Putamen (tissue), 1 donor: ENCODE measurements at places on chromosomes 1 and 21.

GRCh38 chr1:24898152-24898908 lies 31.7 kb downstream of the RUNX3 start:
- DNase-seq, result no peak

- DNase-seq, result no peak
Measured at GRCh38 chr1:29789910-29790247, 553.6 kb downstream of the PTPRU start.

DNA sequence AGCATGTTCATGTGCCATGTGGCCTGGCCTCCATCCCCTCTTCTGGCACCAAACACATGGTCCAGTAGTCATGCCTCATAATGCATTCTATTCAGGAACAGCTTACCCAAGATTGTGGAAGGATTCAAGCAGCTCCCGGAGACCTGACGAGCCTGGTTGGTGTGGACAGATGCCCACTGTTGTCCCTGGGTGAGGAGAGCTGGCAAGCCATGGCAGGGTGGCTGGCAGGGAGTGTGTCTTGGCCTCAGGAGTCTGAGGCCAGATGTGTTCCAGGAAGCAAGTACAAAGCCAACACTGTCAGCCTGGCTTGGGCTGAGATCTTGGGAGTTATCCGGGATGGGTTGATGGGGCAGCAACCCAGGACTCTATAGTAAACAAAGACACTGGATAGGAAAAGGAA lies 7.3 kb upstream of the FABP3 start:
- DNase-seq, result no peak

DNA sequence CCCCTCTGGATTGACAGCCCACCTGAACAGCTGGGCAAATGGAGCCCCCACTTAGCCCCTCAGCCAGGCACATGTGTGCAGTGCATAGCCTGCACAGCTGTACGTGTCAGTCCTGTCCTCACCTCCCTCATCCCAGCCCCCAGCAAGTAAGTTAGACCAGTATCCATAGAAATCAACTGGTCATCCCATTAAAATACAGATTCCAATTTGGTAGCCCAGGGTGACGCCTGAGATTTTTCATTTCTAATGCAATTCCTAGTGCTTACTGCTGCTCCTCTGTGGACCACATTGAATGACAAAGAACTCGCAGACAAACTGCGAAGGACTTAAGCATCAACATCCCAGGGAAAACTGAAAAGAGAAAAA lies 99.0 kb upstream of the GJB5 start:
- no peak for DNase-seq
